ENCODE measurements at places on chromosomes 4 and X. TPM values are rescaled to one million over a fixed set of nuclear protein-coding genes. Genes with fewer than 3 reads are reported as not detected.

The TTC29 gene
- not detected for polyA plus RNA-seq

- H3K27me3 ChIP-seq: no peaks in the 10 kb centered on the region
- DNase-seq: no peak
- H3K4me1 ChIP-seq: peaks cover 11% of the 10 kb centered on the region
- no peaks in the 10 kb centered on the region for H3K36me3 ChIP-seq
- H3K27ac ChIP-seq: peak overlapping the region; percentile 24
Measured at GRCh38 chr4:185902654-185903053, 90.7 kb upstream of the SORBS2 start.

The NCAPG gene
- 1.8 TPM for polyA plus RNA-seq

The FAM9B gene
- polyA plus RNA-seq: not detected

- no peaks in the 10 kb centered on the region for H3K36me3 ChIP-seq
- H3K4me1 ChIP-seq: no peaks in the 10 kb centered on the region
- H3K4me3 ChIP-seq: no peak overlapping the region
- no peak for DNase-seq
- no peaks in the 10 kb centered on the region for H3K27me3 ChIP-seq
Measured at GRCh38 chr4:10738826-10739489, 54.4 kb upstream of the CLNK start.
